ENCODE measurements at places on chromosomes 16 and 17.
A peak's percentile ranks its signal among the peaks of the same experiment; 100 is the strongest.

GRCh38 chr16:65774350-65774749 is 592.1 kb upstream of the CDH5 start:
- no peak for DNase-seq

DNA sequence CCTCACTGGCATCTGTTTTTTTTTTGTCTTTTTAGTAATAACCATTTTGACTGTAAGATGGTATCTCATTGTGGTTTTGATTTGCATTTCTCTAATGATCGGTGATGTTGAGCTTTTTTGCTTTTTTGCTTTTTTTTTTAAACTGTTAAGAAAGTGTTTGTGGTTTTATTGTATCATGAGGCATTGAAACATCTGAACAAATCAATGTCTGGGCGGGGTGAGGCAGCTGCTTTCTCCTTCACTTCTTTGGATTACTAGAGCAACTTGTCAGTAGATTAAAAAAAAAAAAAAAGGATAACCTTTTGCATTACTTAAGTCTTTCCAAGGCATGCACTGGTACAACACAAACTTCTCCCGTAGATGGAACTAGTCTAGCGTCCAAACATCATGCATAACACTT is 191.7 kb downstream of the CEP112 start:
- no peak for DNase-seq

DNA sequence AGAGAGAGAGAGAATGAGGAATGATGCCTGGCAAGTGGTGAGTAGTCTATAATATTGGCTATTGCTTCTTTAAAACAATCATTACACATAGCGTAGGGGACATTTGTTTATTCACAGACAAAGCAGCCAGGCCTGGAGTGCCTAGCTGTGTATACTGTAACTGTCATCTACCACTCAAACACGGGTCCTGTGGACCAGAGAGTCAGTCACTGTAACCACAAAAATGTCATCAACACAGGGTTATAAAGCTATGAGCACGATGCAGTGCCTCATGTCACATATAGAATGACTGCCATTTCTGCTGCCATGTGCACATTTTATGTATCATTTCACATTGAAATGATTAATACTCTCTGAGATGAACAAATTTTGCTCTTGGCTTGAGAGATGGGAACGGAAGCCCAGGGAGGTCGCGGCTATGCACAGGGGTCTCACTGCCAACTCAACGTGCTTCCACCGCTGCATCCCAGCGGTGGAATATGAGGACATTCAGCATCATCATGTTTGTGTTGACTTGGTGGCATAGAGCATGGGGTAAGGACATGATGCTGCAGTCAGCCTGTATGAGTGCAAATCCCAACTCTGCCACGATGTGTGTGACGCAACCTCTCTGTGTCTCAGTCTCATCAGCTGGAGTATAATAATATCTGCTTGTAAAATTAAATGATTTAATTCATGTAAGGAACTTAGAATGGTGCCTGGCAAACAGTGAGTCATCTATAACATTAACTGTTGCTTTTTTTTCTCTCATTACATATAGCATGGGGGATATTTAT is 3.3 kb downstream of the MT1H start:
- no peak for DNase-seq

- no peak for DNase-seq
Observed at GRCh38 chr17:67605256-67605912, 112.4 kb upstream of the NOL11 start.

- DNase-seq = no peak
Observed at GRCh38 chr17:40020146-40020545, 4.9 kb downstream of the CSF3 start.

DNA sequence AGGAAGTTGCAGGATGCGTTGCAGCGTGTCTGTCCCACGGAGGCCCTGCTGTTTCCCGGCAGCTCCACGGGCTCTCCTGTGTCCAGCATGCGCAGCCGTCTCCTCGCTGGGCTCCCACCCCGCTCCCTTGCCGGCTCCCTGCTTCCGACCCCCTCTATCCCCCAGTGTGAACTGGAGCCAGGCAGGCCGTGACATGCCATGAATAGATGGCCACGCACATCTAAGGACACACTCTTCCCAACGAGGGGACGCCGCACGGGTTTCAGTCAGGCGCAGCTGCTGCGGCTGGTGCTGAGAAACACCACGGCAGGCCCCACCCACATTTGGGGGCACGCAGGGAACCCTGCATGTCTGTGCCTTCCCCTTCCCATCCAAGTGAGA is 9.2 kb upstream of the HEXD start:
- no peak for DNase-seq

GRCh38 chr16:12419987-12420386 is 383.7 kb downstream of the CPPED1 start:
- no peak for DNase-seq

DNA sequence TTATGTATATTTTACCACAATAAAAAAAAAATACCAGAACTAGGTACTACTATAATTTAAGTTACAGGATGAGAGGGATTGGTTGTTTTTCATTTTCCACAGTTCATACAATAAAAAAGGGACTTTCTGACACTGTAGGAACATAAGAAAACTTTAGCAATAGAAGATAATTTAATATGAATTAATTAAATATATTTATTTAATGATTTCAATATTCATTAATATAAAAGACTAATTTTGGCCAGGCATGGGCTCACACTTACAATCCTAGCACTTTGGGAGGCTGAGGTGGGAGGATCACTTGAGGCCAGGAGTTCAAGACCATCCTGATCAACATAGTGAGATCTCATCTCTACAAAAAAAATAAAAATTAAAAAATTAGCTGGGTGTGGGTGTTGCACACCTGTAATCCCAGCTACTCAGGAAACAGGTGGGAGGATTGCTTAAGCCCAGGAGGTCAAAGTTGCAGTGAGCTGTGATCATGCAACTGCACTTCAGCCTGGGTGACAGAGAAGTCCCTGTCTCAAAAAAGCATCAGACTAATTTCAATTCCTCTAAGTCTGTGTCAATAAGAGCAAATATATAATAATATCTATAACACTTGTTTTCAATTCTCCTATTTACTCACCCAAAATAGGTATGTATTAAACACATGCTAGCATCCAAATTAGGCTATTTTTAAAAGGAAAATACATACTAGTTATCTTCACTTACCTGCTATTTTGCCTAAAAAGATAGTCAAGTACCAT is 79.6 kb downstream of the BRIP1 start:
- no peak for DNase-seq

GRCh38 chr17:6452471-6453266 is 8.4 kb downstream of the PIMREG start:
- no peak for DNase-seq

DNA sequence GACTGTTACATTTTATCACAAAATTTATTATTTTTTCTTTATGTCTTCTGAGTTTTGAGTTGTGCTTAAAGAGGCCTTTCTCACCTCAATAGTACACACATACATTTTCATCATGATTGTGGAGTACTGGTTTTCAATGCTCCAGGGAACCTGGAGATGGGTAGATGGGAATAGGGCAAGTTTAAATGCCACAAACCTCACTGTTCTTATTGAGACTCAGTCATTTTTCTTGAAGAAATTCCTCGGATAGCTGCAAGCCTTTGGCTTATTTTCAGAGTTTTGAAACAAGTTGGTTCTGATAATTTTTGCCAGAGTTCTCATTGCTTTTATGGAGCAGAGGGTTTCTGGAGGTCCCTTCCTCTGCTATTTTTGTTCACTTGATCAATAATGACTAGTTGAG is 34.9 kb downstream of the EFCAB13 start:
- DNase-seq = no peak

- no peak for DNase-seq
Observed at GRCh38 chr16:69123910-69124309, 8.5 kb downstream of the CHTF8 start.

- no peak for DNase-seq
Observed at GRCh38 chr16:2739625-2740430, 12.6 kb upstream of the SRRM2 start.

GRCh38 chr16:14668556-14669223 is 25.4 kb downstream of the PLA2G10 start:
- no peak for DNase-seq

DNA sequence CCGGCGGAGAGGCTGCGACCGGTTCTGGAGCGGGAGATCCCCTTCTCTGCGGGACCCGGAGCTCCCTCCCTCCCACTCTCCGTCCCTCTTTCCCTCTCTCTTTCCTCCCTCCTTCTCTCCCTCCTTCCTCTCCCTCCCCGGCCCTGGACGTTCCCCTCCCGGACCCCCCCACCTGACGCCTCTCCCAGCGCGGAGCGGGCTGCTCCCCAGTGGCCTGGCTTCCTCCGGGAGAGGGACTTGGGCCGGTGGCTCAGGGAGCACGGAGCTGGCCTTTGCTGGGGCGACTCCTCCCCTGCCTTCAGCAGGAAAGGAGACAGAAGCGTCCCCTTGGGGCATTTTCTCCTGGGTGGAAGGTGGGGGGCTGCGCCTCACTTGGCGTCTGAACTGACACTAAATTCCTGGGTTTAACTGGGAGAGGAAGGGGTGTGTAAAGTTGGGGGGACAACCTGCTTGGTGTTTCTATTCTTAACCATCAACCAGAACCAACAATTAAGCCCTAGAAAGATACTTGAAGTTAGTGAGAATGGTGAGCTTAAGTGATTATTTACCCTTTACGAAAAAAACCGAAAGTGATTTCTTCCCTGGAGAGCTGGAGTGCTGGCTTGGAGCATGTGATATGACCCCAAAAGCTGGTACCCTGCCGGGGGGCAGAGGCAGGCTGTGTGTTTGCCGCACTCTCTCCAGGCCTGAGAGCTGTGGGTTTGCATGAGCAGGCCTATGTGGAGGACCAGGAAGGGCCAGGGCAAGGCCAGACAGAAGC is 775 bp downstream of the SPIRE2 start:
- no peak for DNase-seq

DNA sequence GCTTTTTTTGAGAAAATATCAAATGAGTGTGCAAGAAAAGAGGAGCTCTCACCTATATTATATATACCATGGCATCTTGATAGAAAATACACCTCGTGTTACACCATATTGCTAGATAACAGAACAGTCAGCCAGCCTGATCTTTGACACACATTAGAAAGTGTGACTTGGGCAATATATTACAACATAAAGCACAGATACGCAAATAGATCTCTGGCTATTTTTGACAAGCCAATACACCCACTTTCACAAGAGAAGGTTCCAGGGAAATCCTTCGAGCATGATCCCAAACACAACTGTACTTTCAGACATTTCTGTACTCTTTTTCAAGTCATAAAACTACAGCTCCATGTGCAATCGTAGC is 9.4 kb downstream of the GGA2 start:
- no peak for DNase-seq

DNA sequence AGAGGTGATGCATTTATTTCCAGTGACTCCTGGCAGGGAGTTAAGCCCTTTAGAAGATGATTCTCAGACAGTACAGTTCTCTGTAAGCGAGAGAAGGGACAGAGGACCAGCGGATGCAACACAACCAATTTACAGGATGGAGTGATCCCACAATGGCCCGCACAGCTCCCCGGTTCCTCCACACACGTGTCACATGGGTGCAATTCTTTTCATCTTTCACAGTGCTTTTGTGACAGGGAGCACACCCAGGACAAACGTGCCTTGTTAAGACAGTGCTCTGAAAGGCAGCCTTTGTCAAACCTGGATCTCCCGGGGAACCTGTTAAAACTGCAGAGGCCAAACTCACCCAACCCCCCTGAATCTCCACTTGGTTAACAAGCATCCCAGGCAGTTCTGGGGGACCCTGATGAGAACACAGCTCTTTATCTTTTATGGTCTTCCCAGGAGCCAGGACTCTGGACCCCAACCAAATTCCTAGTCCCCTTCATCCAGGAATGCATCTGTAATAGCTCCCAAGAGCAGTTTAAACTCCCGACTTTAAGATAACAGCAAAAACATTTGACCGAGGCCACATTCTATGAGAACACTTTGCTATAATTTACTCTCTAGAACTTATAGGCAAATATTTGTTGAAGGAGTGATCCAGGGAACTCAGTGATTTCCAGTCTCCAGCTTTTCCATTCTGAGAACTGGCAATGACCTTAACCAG is 134.9 kb upstream of the CDH5 start:
- no peak for DNase-seq

DNA sequence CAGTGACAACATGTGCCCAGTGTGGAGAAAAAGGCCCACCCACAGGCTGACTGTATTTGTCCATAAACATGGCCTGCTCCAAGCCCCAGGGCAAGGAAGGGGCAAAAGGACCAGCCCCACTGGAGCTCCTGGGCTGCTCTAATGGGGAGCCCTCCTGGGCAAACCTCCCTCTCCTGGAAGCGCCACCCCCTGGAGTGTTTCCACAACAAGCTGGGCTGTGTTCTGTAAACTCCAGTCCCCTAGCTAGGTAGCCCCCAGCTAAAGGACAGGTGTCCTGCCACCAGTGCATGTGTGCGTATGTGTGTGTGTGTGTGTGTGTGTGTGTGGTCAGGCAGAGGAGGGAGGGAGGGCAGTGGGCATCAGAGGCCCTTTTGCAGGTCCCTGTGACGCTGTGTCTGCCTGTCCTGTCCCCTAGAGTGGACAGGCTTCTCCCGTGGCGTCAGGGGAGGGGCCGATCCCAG is 11.3 kb upstream of the STAC2 start:
- no peak for DNase-seq

GRCh38 chr16:55563797-55564196 is 2.7 kb upstream of the CAPNS2 start:
- DNase-seq = no peak

DNA sequence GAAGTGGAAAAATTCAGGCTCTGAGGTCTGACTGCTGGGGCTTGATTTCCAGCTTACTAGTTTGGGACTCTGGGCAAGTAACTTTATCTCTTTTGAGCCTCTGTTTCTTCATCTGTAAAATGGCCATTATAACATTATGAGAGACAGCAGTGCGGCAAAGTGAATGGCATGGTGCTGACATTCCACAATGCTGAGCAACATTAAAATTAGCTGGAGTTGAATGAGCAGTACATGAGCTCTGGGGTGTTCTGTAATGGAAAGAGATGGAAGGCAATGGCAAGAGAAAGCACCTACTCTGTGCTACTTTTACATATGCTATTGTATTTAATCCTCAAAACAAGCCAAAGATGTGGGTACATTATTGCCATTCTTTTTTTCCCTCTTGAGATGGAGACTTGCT is 535.7 kb upstream of the CDH11 start:
- DNase-seq = no peak

- DNase-seq = no peak
Observed at GRCh38 chr17:48228720-48229119, 121.2 kb downstream of the SNX11 start.

- no peak for DNase-seq
Observed at GRCh38 chr17:16818821-16819683, 129.0 kb downstream of the CCDC144A start.

- no peak for DNase-seq
Observed at GRCh38 chr17:48155889-48156611, 48.5 kb downstream of the SNX11 start.

- peak; percentile 29 for DNase-seq
Observed at GRCh38 chr16:15644267-15644961, 1.5 kb upstream of the MARF1 start.

Data from lower leg skin (tissue), 4 donors.